Fibroblast of lung (primary cell): ENCODE measurements at places on chromosomes 2 and 18. TPM values are rescaled to one million over a fixed set of nuclear protein-coding genes. Genes with fewer than 3 reads are reported as not detected.

Gene AFTPH
- total RNA-seq, result 38.0 and 43.3 TPM in 2 replicates

Gene LYPD6B
- not detected in 2 replicates for total RNA-seq

Gene C2orf66
- 0.17 and 0.26 TPM in 2 replicates for total RNA-seq

Gene HOXD8
- not detected in 2 replicates for total RNA-seq

Gene B3GNT2
- total RNA-seq, result 13.4 and 15.4 TPM in 2 replicates

Gene SLC30A3
- total RNA-seq, result under 0.01 TPM in 1 of 2 replicates, not detected in the other

Gene PAX8
- 0.50 and 0.51 TPM in 2 replicates for total RNA-seq
